ENCODE measurements at places on chromosomes 4 and X.
A peak's percentile ranks its signal among the peaks of the same experiment; 100 is the strongest.

GRCh38 chr4:52545099-52546069, 113.7 kb downstream of the USP46 start:
- peak overlapping the region; percentile 62 for H3K4me3 ChIP-seq
- no peak overlapping the region for H3K27ac ChIP-seq
- no peaks in the 10 kb centered on the region for H3K27me3 ChIP-seq
- peak; percentile 84 for DNase-seq

- H3K4me1 ChIP-seq: peaks cover 57% of the 10 kb centered on the region
- peak; percentile 67 for DNase-seq
- H3K36me3 ChIP-seq: peaks cover 21% of the 10 kb centered on the region
- no peaks in the 10 kb centered on the region for H3K27me3 ChIP-seq
Measured at GRCh38 chr4:15031993-15032675, 29.9 kb downstream of the CPEB2 start.

- DNase-seq: peak; percentile 40
- H3K4me3 ChIP-seq: peak overlapping the region; percentile 59
- no peaks in the 10 kb centered on the region for H3K4me1 ChIP-seq
- H3K27me3 ChIP-seq: peaks cover 97% of the 10 kb centered on the region
Measured at GRCh38 chr4:84497504-84498202, 1.4 kb downstream of the NKX6-1 start.

GRCh38 chrX:20664774-20665173, 398.1 kb upstream of the RPS6KA3 start:
- H3K36me3 ChIP-seq: no peaks in the 10 kb centered on the region
- 0 out of 2 replicates have a peak overlapping the region, but pooled peaks have one; percentile 6 for H3K27ac ChIP-seq
- peaks cover 14% of the 10 kb centered on the region for H3K4me1 ChIP-seq

DNA sequence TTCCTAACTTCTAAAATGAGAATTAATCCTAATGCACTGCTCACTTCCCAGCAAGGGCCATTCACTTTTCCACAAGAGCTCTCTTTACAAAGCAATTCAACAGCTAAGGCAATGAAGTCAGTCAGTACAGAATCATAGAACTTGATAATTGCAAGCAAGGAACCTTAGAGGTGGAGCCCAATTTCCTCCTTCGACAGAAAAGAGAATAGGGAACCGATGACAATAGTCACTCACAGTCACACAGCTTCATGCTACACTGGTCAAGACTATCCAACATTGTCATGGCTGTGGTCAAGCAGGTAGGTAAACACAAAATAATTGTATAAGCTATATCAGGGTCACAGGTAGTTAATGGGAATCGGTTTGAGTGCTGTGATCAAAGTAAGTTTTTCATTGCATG, 90.0 kb downstream of the ELOVL6 start:
- no peaks in the 10 kb centered on the region for H3K27me3 ChIP-seq
- H3K4me3 ChIP-seq: no peak overlapping the region
- no peak for DNase-seq
- peaks cover 36% of the 10 kb centered on the region for H3K4me1 ChIP-seq

DNA sequence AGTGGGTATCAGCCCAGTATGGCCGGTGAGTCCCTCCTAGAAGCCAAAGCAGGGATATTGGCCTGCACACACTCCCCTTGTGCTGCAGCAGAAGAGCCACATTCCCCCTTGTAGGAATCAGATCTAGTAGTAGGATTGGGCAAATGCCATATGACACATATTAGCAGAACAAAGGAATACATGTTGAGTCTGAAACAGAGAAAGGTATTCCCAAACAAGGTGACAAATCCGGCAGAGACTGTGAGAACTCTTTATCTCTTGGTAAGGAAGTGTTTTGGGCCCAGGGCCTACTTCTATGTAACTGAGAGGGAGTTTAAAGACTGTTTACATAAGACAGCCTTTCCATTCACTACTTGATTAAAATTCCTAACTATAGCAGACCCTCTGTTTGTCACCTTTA, 1382.0 kb downstream of the FAM133A start:
- H3K4me3 ChIP-seq: no peak overlapping the region
- H3K27ac ChIP-seq: no peak overlapping the region
- no peaks in the 10 kb centered on the region for H3K36me3 ChIP-seq
- H3K27me3 ChIP-seq: no peaks in the 10 kb centered on the region

GRCh38 chr4:177490769-177491168, 48.5 kb upstream of the AGA start:
- H3K27ac ChIP-seq: no peak overlapping the region
- H3K4me3 ChIP-seq: no peak overlapping the region
- peaks cover 27% of the 10 kb centered on the region for H3K4me1 ChIP-seq
- H3K27me3 ChIP-seq: no peaks in the 10 kb centered on the region
- DNase-seq: no peak

- no peaks in the 10 kb centered on the region for H3K4me1 ChIP-seq
- DNase-seq: peak; percentile 30
- peaks cover 34% of the 10 kb centered on the region for H3K27me3 ChIP-seq
- H3K27ac ChIP-seq: no peak overlapping the region
Measured at GRCh38 chr4:186029571-186030398, 39.2 kb upstream of the TLR3 start.

GRCh38 chr4:69714086-69714485, 46.3 kb downstream of the SULT1B1 start:
- DNase-seq: no peak
- no peak overlapping the region for H3K4me3 ChIP-seq
- H3K27me3 ChIP-seq: no peaks in the 10 kb centered on the region
- no peak overlapping the region for H3K27ac ChIP-seq
- H3K36me3 ChIP-seq: no peaks in the 10 kb centered on the region

GRCh38 chrX:45187731-45188130, 12.9 kb downstream of the DIPK2B start:
- peak overlapping the region; percentile 85 for H3K4me3 ChIP-seq
- H3K4me1 ChIP-seq: no peaks in the 10 kb centered on the region
- no peak overlapping the region for H3K27ac ChIP-seq

- H3K36me3 ChIP-seq: no peaks in the 10 kb centered on the region
- H3K27ac ChIP-seq: no peak overlapping the region
- no peaks in the 10 kb centered on the region for H3K27me3 ChIP-seq
- no peaks in the 10 kb centered on the region for H3K4me1 ChIP-seq
- peak; percentile 26 for DNase-seq
Measured at GRCh38 chr4:121050300-121050699, 22.0 kb downstream of the NDNF start.

GRCh38 chrX:26822448-26822847, 606.5 kb downstream of the MAGEB5 start:
- no peaks in the 10 kb centered on the region for H3K4me1 ChIP-seq
- H3K36me3 ChIP-seq: no peaks in the 10 kb centered on the region
- no peak overlapping the region for H3K4me3 ChIP-seq

DNA sequence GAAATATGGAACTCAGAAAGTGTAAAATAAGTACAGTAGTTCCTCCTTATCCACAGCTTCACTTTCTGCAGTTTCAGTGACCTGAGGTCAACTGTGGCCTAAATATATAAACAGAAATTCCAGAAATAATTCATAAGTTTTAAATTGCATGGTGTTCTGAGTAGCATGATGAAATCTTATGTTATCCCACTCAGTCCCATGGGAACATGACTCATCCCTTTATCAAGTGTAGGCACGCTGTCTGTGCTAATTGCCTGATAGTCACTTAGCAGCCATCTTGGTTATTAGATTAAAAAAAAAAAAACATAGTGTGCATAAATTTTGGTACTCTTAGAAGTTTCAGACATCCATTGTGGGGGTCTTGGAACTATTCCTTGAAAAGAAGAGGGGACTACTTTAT, 983.4 kb upstream of the ADGRL3 start:
- no peak overlapping the region for H3K27ac ChIP-seq
- H3K36me3 ChIP-seq: no peaks in the 10 kb centered on the region
- no peaks in the 10 kb centered on the region for H3K4me1 ChIP-seq
- H3K4me3 ChIP-seq: no peak overlapping the region
- peak; percentile 5 for DNase-seq
- H3K27me3 ChIP-seq: no peaks in the 10 kb centered on the region

- H3K4me1 ChIP-seq: no peaks in the 10 kb centered on the region
- H3K27me3 ChIP-seq: no peaks in the 10 kb centered on the region
- DNase-seq: no peak
- no peaks in the 10 kb centered on the region for H3K36me3 ChIP-seq
Measured at GRCh38 chr4:181755846-181756245, 487.4 kb upstream of the TENM3 start.

- H3K27me3 ChIP-seq: no peaks in the 10 kb centered on the region
- H3K4me1 ChIP-seq: peaks cover 8% of the 10 kb centered on the region
- no peaks in the 10 kb centered on the region for H3K36me3 ChIP-seq
- no peak overlapping the region for H3K27ac ChIP-seq
Measured at GRCh38 chr4:98794565-98795205, 134.2 kb downstream of the EIF4E start.

DNA sequence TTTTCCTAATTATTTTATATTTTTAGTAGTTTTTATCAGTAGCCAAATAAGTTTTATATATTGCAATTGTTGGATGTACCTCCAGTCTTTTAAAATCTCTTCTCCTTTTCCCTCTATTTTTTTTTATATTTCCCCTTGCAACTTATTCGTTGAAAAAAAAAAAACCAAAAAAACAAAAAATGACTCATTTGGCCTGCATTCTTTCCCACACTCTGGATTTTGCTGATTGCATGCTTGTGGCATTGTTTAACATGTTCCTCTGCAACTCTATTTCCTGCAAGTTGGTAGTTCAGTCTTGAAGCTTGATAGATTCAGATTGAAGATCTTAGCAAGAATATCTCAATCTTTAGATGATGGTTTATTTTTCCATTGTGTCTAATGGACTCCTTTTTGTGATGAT, 260.6 kb upstream of the BOD1L1 start:
- no peaks in the 10 kb centered on the region for H3K36me3 ChIP-seq
- H3K4me1 ChIP-seq: peaks cover 22% of the 10 kb centered on the region
- no peak overlapping the region for H3K4me3 ChIP-seq
- peak; percentile 91 for DNase-seq

- no peaks in the 10 kb centered on the region for H3K4me1 ChIP-seq
- no peaks in the 10 kb centered on the region for H3K27me3 ChIP-seq
- no peaks in the 10 kb centered on the region for H3K36me3 ChIP-seq
- H3K27ac ChIP-seq: no peak overlapping the region
Measured at GRCh38 chr4:64539234-64539849, 130.1 kb upstream of the TECRL start.

Measured in GM23248 (cell line).